ENCODE measurements at places on chromosomes 7 and 10.

DNA sequence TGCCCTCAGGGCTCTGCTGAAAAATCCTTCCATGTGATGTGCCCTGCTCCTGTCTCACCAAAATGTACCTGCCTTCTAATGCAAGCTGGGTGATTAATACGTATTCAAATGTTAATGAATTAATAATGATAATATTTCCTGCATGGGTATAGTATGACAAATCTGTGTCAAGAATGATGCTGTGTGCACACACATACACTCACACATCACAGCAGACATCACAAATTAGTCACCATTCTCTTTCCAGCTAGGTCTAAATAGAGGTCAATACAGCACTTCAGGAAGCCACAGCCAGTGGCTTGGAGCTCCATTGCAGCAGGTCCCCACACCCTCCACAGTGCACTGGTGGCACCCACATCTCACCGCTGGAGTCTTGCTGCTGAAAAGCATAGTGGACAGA, 681.2 kb upstream of the NRP1 start:
- DNase-seq, result no peak

GRCh38 chr10:121356183-121356582, 242.1 kb downstream of the FGFR2 start:
- no peak for DNase-seq

- DNase-seq, result no peak
These were observed 44.5 kb downstream of the LANCL2 start for GRCh38 chr7:55409482-55410225.

- no peak for DNase-seq
These were observed 8.9 kb downstream of the DENND11 start for GRCh38 chr7:141693082-141693481.

- no peak for DNase-seq
These were observed 62.0 kb downstream of the KIAA1549 start for GRCh38 chr7:138919216-138919615.

GRCh38 chr10:2985729-2986232, 81.6 kb upstream of the PFKP start:
- no peak for DNase-seq

GRCh38 chr10:18178854-18179483, 38.7 kb downstream of the CACNB2 start:
- DNase-seq, result no peak

DNA sequence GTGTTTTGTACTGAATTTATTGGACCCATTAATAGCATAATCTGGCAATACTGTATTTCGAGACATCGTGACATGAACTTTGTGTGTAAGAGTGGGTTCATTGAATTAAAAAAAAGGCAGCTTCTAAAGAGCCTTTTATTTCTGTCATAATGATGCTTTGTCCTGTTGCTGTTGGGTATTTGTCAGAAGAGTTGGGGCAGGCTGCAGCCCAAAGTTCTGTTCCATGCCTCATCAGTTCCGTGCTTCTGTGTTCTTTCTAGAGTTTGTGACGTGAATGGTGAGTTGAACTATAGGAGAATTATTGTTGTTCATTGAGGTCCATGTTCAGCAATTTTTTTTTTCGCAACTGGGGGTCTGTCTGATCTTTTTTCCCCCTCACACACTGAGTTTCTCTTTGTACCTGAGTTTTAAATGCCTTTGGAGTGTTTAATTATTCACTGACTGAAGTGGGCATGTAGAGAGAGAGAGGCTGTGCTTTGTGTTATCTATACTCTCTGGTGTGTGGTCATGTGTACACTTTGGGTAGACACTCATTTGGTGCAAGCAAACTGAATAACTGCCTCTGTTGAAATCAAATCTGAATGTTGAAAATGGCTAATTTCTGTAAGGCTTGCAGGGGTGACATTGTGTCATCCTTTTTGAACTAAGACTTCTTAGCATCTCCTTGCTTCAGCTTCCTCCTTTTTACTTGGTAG, 69.8 kb downstream of the ADD3 start:
- DNase-seq, result no peak

GRCh38 chr10:31524460-31524859, 205.4 kb downstream of the ZEB1 start:
- DNase-seq, result no peak

DNA sequence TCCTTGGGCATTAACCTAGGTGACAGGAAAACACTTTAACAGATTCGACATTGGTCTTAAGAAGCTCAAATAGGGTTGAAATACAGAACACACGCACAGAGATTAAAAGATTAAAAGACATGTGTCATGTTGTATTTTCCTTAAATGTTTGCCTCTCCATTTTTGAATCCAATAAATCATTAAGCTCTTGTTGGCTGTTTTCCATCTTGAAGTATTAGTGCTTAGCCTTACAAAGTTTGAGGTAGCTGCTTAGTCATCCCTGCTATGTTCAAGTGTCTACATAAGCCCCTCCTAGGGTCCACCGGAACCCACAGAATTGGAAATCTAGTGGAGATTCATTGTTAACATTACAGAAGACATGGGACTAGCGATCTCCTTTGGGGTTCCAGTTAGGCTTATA, 12.7 kb upstream of the GJD4 start:
- no peak for DNase-seq

Measured in cerebellum (tissue), 4 donors.